ENCODE measurements at places on chromosomes 2 and 18.

- DNase-seq = no peak
These were observed 4.0 kb downstream of the ARL4C start for GRCh38 chr2:234492717-234493485.

DNA sequence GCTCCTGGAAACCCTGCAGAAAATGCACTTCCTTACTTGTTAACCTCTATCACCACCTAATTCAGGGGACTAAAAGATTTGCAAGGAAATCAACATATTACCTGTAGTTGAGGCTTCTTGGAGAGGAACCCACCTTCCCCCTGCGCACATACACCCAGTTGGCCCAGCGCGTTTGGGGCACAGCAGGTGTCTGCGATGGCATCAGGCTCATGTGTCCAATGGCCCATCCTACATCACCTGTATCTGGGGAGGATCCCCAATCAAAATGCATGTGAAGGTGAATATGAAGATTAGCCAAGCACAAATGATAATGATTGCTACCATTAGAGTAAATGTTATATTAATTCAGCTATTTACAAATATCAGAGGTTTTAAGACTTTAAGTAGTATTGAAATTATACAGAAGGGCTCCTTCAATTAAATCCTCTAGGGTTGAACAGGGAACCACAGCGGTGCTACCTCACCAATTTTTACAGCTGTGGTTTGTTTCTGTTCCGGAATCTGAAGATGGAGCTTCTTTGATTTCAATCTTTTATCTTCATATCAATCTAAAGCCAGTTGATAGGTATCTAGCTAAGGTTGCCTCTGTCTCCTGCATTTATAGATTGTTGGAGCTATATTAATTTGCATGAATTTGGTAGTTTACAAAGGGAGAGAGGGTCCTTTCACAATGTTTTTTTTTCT, 486.0 kb downstream of the RNF144A start:
- no peak for DNase-seq

DNA sequence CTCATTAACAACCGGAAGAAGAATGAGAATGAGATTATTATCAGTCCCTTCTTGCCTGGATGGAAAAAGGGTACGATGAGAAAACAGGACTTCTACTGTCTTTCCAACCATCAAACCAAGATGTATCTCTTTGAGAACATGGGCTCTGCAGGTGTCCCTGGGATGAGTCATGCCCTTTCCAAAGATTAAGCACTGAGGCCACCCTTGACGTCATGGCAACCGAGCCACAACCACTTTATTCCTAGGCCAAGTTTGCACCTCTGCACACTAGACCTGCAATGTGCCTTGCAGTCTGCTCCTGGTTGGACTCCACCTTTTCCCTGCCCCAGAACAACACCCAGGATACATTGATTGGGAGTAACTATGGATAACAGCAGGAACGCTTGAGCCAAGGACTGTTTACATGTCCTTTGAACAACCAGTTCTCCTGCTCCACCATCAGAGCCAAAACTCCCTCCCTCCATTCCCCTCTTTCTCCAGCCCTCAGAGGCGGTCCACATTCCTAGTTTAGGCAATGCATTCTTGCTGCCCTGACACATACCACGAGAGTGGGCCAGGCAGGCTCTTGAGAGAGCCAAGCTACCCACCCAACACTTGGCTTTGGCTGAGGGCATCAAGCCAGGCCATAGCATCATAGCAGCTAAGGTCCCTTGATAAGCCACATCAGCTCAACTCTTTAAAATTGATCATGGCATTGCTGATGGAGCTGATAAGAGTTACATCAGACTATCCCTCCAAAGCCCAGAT, 310.7 kb downstream of the TNS1 start:
- no peak for DNase-seq

- DNase-seq = no peak
These were observed 20.3 kb upstream of the REG3G start for GRCh38 chr2:79005216-79005615.

DNA sequence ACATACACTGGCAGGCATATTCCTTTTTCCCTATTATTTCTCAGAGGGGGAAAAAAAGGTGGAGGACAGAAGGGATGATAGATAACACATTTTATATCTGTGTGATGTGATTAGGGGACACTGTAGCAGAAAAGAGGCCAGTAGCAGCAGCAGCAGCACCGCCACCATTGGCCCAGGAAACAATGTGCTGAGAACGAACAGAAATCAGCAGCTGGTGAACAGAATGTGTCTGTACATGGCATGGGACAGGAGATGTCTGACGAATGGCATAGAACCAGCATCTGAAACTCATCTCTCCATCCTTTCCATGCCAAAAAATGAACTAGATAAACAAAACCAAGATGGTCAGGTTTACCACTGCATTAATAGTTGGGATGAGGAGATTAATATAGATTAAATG, 936.1 kb upstream of the ACVR2A start:
- no peak for DNase-seq

DNA sequence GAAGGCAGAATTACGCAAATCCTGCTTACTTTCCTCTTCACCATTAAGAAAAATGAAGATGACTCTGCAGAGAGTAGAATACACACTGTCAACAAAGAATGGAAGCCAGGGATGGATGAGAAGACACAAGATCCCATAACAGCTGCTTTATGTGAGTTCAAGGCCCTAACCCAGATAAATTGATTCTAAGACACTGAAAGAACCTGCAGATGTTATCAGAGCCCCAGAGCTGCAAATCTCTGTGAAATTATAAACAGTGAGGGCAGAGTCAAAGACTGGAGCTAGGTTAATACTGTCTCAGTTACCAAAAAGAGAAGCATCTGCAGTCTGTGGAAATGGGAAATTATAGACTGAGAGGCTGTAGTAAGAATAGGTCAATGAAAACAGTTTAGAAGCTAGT, 320.1 kb upstream of the PKDCC start:
- DNase-seq = no peak

DNA sequence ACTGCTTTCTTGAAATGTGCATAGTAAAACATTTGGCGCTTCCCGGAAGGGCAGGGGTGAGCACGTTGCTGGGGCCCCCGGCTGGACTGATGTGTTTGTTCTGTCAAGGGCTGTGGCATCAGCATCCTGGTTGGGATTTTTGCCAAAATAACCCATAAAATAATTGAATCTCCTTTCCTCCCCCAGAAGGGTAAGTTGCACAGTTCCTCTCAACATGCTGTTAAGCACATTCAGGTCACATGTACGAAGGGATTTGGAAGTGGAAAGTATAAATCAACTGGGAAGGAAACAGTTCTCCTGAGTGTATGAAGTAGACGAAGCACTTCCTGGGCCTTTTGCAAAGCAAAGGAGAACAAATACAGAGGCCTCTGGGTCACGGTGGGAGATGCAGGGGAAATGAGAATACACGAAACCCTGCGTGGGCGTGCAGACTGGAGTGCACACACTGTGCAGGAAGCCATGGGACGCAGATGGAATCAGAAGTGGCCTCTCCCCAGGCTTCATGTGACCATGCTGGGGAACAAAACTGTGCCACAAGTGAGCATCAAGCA, 183.9 kb downstream of the LPIN1 start:
- DNase-seq = no peak

DNA sequence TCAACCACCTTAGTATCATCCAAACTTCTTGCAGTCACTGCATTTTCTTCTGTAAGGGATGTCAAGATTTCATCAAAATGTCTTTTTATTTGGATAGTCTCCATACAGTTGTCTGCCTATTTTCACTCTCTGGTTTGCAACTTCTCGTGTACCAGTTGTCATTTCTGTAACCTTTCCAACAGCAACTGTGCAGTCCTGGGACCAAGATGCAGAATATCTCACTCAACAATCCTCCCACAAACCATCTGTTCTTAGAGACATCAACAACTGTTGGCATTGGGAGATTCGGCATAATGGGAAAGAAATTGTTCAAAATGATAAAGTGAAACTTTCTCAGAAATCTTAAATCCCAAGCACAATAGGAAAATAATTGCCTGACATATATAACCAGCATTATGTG, 933.6 kb upstream of the SLC39A10 start:
- no peak for DNase-seq

- no peak for DNase-seq
These were observed 10.8 kb downstream of the LAPTM4A start for GRCh38 chr2:20040489-20041172.

GRCh38 chr18:26409091-26409490, 139.3 kb downstream of the KCTD1 start:
- no peak for DNase-seq

DNA sequence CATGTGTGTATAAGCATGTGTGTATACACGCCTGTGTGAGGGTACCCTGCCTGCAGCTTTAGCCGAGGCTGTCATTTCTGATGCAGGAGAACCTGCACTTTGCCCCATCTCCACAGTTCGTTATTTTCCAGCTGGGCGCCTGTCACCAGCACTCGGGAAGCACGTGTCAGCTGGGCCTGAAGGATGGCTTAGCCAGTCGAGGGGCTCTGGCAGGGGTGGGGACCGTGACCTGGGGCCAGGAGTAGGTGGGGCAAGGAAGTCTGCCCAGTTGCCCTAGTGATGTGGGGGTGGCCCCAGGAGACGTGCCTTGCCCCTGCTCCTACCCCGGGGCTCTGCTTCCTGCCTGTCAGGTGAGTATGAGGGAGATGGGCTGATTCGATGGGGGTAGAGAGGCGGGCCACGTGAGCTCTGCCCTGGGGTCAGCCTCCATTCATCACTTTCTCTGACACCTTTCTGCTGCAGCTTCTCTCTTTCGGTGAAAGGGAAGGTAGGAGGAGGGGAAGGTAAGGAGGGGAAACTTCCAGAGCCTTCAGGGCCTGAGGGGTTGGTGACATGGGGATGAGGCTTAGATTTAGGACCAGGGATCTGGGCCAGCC, 130.6 kb upstream of the SKOR2 start:
- no peak for DNase-seq

- DNase-seq = no peak
These were observed 568 bp upstream of the STK17B start for GRCh38 chr2:196171946-196172345.

DNA sequence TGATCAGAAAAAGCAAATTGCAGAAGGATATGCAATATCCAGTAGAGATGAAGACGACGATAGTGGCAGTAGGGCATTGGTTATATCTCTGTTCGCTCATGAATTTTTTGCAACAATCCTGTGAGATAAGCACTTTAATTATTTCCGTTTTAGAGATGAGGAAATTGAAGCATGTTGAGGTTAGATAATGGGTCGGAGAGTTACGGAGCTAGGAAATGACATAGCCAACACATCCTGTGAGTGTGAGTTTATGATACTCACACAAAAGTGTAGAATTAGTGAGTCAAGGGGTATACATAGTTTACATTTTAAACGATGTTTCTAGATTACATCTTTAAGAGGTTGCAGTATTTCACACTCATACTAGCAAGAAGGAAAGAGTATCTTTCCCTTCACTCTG, 123.1 kb upstream of the ARL4C start:
- DNase-seq = no peak

GRCh38 chr2:215483431-215483830, 47.6 kb upstream of the FN1 start:
- DNase-seq = no peak

GRCh38 chr2:88545118-88545517, 82.1 kb downstream of the EIF2AK3 start:
- DNase-seq = no peak

GRCh38 chr2:228312172-228312571, 130.7 kb upstream of the SPHKAP start:
- no peak for DNase-seq

DNA sequence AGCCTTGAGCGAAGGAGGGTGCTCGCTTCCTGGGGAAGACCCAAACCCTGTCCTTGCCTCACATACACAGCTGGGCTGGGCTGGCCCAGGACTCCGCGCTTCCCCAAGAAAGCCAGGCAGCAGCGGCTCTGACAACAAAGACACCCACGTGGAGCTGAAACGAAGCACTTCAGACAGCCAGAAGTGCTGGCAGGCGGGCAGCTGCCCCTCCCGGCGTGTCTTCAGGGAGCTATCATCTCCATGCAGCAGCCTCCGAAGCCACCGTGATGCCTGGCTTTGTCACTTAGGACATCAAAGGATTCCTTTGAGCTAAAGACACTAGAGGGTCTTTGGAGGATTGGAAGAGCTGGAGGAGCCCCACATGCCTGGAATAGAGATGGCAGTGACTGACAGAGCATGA, 35.2 kb downstream of the C1QL2 start:
- no peak for DNase-seq

GRCh38 chr2:28544922-28545589, 49.2 kb downstream of the PLB1 start:
- DNase-seq = no peak

GRCh38 chr2:85794491-85795121, 40.8 kb downstream of the ATOH8 start:
- no peak for DNase-seq

- DNase-seq = no peak
These were observed 68.8 kb downstream of the MEP1B start for GRCh38 chr18:32258558-32259204.

GRCh38 chr2:164896634-164897355, 55.2 kb upstream of the COBLL1 start:
- no peak for DNase-seq

GRCh38 chr2:143321994-143322393, 192.8 kb downstream of the ARHGAP15 start:
- no peak for DNase-seq

- no peak for DNase-seq
These were observed 654.9 kb upstream of the CNTNAP5 start for GRCh38 chr2:123370186-123370585.

DNA sequence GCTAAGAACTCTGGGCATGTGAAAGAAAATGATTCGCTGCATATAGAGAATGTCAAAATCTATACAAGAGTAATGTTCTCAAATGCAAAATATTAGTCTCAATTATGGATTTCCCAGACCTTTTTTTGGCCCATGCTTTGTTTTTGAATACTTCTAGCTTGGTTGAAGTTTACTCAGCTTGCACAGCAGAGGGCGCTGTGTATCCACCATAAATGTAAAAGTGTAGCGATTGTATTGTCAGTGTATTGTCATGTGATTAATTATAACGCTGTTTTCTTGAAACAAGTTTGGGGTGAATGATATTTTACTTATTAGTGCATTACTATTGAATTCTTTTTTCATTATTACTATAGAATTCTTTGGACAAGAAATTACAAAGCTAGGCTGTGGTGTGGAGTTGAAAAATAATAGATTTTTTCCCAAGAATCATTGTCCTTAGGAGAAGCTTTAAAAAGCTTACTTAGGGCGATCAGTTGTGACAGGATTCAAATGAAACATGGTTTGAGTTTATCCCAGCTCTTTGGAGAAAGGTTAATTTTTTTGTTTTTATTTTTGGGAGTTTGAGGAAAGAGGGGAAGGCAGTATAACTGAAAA, 98.3 kb downstream of the PIK3C3 start:
- DNase-seq = no peak

DNA sequence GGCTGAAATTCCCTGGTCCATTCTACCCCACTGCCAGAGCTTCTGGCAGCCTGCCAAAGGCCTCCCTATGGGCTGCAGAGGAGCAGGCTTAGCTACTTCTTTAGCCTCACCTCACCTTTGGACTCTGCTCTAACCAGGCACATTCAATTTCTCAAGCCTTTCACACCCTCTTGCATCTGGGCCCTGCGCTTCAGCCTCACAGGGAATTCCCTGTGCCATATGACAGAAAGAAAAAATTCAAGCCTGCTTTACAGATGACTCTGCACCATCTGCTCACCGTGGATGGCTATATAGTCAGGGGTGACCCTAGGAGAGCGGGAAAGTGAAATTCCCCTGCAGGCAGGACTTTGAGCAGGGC, 62.5 kb downstream of the REEP1 start:
- DNase-seq = no peak

- DNase-seq = peak; percentile 8
These were observed 4.5 kb upstream of the GPR55 start for GRCh38 chr2:230929381-230930148.

- no peak for DNase-seq
These were observed 48.6 kb downstream of the POLE4 start for GRCh38 chr2:75007061-75007460.

GRCh38 chr2:214575030-214575429, 164.2 kb downstream of the VWC2L start:
- DNase-seq = no peak

- no peak for DNase-seq
These were observed 87.0 kb downstream of the XDH start for GRCh38 chr2:31327505-31327904.
